ENCODE measurements at places on chromosomes 3 and 15. TPM values are rescaled to one million over a fixed set of nuclear protein-coding genes. Genes with fewer than 3 reads are reported as not detected.
A peak's percentile ranks its signal among the peaks of the same experiment; 100 is the strongest.

The TM6SF1 gene
- total RNA-seq, result 0.24 TPM

The CCDC54 gene
- total RNA-seq, result not detected

- H3K36me3 ChIP-seq, result peaks cover 5% of the 10 kb centered on the region
- no peaks in the 10 kb centered on the region for H3K27me3 ChIP-seq
- no peak overlapping the region for H3K4me3 ChIP-seq
- H3K4me1 ChIP-seq, result peaks cover 9% of the 10 kb centered on the region
- H3K27ac ChIP-seq, result no peak overlapping the region
Observed at GRCh38 chr15:77409259-77410156, 10.4 kb downstream of the PEAK1 start.

DNA sequence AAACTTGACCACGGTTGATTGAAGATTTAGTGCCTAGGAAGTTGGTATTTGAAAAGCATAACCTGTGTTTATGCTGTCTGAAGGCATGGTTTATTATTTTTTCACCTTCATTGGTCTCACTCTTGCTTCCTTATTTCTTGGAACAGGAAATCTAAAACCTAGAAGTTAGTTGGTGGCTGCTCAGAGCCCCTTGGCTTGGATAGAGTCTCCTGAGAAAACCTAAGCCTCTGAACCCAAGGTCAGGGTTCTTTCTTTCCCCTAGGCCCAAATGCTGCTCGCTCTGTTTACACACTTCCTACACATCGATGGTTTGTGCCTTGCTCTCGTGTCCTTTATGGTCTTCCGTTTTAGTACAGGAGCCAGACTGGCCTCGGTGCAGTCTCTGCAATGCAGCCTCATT lies 82.2 kb downstream of the TRAK1 start:
- H3K27me3 ChIP-seq, result no peaks in the 10 kb centered on the region
- H3K4me3 ChIP-seq, result no peak overlapping the region
- H3K27ac ChIP-seq, result no peak overlapping the region
- peaks cover 3% of the 10 kb centered on the region for H3K36me3 ChIP-seq
- no peak for DNase-seq
- H3K4me1 ChIP-seq, result peaks cover 19% of the 10 kb centered on the region

- H3K4me1 ChIP-seq, result peaks cover 23% of the 10 kb centered on the region
- H3K27ac ChIP-seq, result no peak overlapping the region
- no peaks in the 10 kb centered on the region for H3K36me3 ChIP-seq
- H3K27me3 ChIP-seq, result peaks cover 3% of the 10 kb centered on the region
- no peak overlapping the region for H3K4me3 ChIP-seq
Observed at GRCh38 chr15:68994981-68995761, 19.3 kb upstream of the NOX5 start.

- peak within 1 kb of the TSS; percentile 97 for H3K4me3 ChIP-seq
- H3K36me3 ChIP-seq, result peaks cover 9% of the 10 kb centered on the region
- peaks cover 11% of the 10 kb centered on the region for H3K27me3 ChIP-seq
- no peak for DNase-seq
- H3K4me1 ChIP-seq, result peaks cover 11% of the 10 kb centered on the region
Observed at GRCh38 chr15:34437687-34438086, at the start of gene GOLGA8A. GOLGA8A (minus strand) TSS chr15:34437808; CDS start chr15:34389691, 48,117 bp downstream.

- peaks cover 37% of the 10 kb centered on the region for H3K4me1 ChIP-seq
- H3K36me3 ChIP-seq, result peaks cover 9% of the 10 kb centered on the region
- no peaks in the 10 kb centered on the region for H3K27me3 ChIP-seq
- peak overlapping the region; percentile 95 for H3K27ac ChIP-seq
- peak overlapping the region; percentile 100 for H3K4me3 ChIP-seq
Observed at GRCh38 chr15:68278595-68279405, 1.3 kb downstream of the FEM1B start.

- H3K36me3 ChIP-seq, result peaks cover 7% of the 10 kb centered on the region
- H3K27me3 ChIP-seq, result peaks cover 2% of the 10 kb centered on the region
- peaks cover 19% of the 10 kb centered on the region for H3K4me1 ChIP-seq
- no peak for DNase-seq
Observed at GRCh38 chr3:61008998-61009380, 242.3 kb downstream of the FHIT start.

DNA sequence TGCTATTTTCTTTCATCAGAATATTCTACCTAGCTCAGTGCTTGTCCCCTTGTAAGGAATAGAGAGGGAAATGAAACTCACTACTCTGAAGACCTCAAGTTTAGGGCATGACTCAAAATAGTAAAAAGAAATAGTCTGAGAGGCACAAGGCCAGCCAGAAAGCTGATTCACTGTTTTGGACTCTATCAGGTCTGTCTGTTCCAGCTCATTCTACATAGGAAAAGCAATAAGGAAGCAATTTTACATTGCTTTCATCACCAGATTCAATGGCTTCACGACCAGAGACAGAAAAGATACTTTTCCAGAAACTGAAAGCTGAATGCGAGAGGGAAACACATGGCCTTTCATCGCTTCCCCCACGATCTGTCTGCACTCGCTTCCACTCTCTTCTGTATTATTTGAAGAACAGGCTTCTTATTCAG lies 276.0 kb downstream of the GBE1 start:
- no peak for DNase-seq
- H3K36me3 ChIP-seq, result no peaks in the 10 kb centered on the region
- no peaks in the 10 kb centered on the region for H3K4me1 ChIP-seq
- H3K4me3 ChIP-seq, result no peak overlapping the region

DNA sequence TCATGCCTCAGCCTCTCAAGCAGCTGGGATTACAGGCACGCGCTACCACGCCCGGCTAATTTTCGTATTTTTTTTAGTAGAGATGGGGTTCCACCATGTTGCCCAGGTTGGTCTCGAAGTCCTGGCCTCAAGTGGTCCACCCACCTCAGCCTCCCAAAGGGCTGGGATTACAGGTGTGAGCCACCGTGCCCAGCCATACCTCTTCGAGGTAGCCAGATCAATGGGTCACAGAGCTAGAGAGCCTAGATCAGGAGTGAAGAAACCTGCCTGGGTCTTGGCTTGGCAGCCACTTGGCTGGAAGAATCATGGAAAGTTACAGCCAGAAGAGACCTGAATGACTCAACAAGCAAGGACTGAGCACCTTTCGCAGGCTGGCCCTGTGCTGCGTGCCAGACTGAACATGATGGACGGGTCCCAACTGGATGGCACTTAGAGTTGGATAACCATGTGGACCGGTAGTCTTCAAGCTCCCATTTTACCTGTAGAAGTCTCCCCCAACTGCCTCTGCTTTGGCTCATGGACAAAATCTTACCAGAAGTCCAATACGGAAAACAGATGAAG lies 29.7 kb downstream of the GNB5 start:
- no peak for DNase-seq
- no peak overlapping the region for H3K27ac ChIP-seq
- H3K4me3 ChIP-seq, result no peak overlapping the region
- peaks cover 8% of the 10 kb centered on the region for H3K36me3 ChIP-seq

DNA sequence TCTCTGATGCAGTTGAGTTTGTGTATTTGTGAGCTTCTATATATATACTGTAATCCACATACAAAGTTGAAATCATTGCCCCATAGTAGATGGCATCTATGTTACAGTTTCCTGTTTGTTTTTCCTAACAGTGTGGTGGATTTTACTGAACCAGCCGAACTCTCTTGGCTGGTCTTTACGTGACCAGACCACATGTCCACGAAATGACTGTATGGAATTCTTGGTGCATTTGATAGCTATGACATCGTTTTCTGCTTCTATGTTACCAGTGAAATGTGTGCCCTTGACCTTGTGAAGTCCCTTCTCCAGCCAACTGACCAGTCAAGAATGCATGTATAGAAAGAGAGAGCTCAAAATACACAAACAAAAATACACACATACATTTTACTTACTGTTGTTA lies 1.8 kb downstream of the KCNMB2 start:
- H3K27ac ChIP-seq, result no peak overlapping the region
- no peaks in the 10 kb centered on the region for H3K36me3 ChIP-seq
- H3K4me1 ChIP-seq, result peaks cover 25% of the 10 kb centered on the region

Measured in type B pancreatic cell (in vitro differentiated cells).